ENCODE measurements at places on chromosomes 5 and 9.

DNA sequence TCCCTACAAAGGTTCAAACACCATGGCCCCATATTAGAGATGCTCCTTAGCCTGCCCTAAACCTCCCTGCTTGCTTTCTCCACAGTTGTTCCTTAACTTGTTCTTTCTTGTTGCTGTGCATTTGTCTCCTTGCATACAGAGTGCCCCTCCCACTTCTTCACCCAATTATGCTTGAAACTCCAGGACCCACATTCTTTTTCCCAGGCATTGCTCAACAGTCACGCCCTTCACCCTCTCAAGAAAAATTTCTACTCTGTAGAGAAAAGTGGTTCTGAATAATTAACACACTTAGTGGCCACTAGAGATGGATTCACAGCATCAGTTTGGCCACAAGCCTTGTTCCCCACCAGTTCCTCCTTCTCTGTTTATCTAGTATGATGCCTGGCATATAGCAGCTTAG lies 57.7 kb downstream of the NREP start:
- no peak for DNase-seq

DNA sequence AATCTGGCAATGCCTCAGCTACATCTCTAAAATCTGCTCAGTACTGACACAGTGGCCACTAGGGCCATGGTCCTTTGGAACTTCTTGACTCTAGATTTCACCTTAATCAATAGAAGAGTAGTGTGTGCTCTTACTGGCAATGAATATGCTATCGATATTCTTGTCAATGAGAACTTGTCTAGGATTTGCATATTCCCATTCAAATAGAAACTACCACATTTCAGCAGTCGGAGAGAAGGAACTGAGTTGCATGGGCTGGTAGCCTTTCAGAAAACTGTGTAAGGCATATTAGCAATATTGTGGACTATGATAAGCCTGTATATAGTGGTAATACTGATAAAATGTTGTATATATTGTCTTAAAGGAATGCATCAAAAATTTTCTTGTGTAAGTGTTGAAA lies 45.3 kb upstream of the NAA35 start:
- no peak for DNase-seq

GRCh38 chr9:104618104-104618503 lies at the start of gene OR13C9:
OR13C9 (minus strand) TSS chr9:104618204; CDS start chr9:104618204, 0 bp downstream.
- no peak for DNase-seq

DNA sequence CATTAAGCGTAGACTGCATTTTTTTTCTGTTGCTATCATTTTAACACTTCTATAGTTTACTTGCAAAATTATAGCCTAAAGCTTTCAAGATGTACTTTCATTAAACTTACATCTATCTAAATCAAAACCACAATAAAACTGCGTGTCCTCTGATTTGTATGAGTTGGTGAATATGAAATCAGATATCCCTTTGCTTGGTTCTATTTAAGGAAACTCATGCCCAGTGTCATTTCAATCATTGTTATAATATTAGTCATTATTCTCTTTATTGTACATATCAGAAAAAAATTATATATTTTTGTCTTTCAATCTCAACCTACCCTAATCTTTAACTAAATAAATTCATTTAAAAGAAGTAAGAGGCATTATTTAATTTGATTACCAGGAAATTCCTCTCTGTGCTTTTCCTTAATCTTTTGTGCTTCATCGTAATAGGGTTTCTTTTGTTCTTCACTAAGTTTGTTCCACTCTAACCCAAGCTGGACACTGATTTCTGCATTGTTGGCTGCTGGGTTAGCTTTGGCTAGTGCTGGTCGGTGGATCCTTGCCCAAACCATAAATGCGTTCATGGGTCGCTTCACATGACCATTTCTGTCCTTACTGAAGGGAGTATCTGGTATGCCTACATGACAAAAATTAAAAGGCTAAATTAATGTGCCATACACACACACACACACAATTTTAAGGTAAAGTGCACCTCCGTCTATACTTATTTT lies 3.8 kb downstream of the SOX30 start:
- peak; percentile 13 for DNase-seq

DNA sequence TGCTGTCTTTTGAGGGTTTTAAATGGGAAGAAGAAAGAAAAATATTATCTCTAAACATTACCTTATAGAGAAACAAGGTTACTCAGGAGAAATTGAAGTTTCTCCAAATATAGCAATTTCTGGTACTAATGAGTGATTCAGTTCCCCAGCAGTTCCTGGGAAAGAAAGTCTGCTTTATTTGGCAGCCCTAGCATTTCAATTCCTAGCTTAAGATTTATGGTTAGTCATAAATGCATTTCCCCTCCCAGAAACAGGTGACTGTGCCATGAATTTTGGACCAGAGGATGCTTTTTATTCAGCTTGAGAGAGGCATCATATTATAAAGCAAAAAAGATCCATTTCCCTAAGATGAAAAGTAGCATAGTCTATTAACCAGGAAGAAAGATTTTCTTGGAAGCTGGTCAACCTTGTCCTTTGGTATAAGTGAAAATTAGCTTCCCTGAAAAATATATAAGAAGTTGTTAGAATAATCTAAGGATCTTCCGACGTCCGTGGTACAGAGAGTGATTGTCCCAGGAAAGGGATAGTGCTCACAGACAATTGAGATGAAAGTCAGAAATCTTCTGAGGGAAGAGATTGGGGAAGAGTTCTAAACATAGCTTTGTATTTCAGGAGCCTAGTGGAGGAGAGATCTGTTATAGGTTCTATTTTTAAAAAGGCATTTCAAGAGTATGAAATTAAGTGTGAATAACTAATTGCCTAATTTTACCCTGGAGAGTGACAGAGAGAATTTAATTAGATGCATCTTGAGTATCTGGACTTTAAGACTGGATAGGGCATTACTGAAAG lies 164.9 kb downstream of the ESM1 start:
- peak; percentile 75 for DNase-seq

DNA sequence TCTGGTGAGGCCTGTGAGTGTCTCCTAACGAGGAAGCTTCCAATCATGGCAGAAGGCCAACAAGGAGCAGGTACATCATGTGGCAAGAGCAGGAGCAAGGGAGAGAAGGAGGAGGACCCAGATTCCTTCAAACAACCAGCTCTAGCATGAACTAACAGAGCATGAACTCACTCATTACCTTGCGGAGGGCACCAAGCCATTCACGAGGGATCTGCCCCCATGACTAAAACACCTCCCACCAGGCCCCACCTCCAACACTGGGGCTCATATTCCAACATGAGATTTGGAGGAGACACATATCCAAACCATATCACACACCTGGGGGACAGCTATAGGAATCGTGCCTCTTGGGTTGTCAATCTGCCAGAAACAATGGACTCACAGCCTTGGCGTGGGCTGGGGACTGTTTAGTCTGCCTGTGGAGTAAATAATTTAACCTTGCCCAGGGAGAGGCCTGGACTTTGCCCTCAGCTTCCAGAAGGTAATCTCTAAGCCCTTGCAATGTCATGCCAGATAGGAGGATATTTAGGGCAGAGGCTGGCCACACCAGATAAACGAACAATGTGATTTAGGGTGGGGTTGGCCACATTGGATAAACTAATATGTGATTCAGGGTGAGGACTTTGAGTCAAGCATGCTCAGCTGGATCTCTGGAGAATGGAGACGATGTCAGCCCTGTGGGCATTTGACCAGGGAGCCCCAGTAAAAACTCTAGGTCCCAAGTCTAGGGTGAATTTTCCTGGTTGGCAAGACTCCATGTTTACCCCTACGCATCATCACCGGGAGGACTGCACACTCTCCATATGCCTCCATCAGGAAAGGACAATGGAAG lies 13.6 kb upstream of the VDAC1 start:
- no peak for DNase-seq

DNA sequence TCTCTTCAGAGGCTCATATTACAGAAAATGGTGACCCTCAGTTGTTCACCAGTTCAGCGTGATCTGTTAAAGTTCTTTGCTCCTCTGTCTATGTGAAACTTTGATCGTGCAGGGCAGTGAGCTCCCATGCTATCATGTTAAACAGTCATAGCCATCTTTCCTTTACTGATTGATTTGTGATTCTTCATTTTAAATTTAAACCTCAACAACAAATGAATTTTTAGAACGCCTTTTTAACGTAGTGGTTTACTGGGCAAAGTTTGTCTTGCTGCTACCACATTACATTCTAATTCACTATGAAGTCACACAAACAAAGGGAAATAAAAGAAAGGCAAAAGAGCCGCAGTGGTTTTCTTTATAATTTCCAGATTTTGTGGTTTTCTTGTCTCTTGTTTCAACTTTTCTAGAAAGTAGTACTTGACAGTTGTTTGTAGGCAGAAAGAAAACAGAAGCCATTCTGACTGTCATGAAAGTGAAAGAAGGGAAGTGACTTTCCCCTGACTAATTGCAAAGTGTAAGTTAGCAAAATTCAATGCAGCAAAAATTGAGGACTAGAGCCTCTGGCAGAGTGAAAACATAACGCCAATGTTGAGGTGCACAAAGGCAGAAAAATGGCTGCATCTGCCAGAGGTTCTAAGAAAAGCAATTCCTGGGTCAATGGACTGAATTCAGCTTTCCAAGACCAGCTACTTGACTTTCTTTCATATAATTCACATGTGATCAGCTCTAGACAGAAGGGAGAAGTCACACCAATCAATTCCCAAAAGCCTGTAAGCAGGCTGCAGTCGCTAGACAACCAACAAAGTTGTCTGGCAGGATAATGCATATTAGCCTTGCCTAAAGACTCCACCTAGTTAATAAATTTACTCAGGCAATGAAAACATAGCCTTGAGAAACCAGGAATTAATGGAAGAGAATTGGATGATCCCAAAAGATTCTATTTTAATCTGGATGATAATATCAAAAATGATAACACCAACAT lies 7.1 kb upstream of the IFNA6 start:
- DNase-seq, result no peak

GRCh38 chr5:168147568-168148360 lies 143.7 kb upstream of the WWC1 start:
- DNase-seq, result peak; percentile 45

GRCh38 chr5:138622051-138622450 lies 46.9 kb upstream of the HSPA9 start:
- DNase-seq, result no peak

GRCh38 chr5:159420940-159421339 lies 90.7 kb upstream of the IL12B start:
- no peak for DNase-seq

All from fibroblast of upper back skin (primary cell).